A549 treated with CpdA at 1 μM for 4 hours (cell line): ENCODE measurements at places on chromosomes 12 and 14. TPM values are rescaled to one million over a fixed set of nuclear protein-coding genes. Genes with fewer than 3 reads are reported as not detected.

AICDA gene
- 0.08 to 0.20 TPM (median 0.15 TPM) in 5 replicates for total RNA-seq

AMIGO2 gene
- 122 to 170 TPM (median 160 TPM) in 5 replicates for total RNA-seq

OAS2 gene
- total RNA-seq: 0.22 to 0.38 TPM (median 0.30 TPM) in 5 replicates

MON2 gene
- 11.6 to 17.9 TPM (median 15.3 TPM) in 5 replicates for total RNA-seq

LALBA gene
- total RNA-seq: not detected in 5 replicates

OR4E1 gene
- total RNA-seq: not detected in 5 replicates

KCNH5 gene
- total RNA-seq: 0.01 to 0.05 TPM in 2 of 5 replicates, not detected in the others

RIMBP2 gene
- 0.01 TPM in 1 of 5 replicates, not detected in the others for total RNA-seq

POTEG gene
- total RNA-seq: not detected in 5 replicates

GLTP gene
- 19.3 to 21.2 TPM (median 19.9 TPM) in 5 replicates for total RNA-seq

WDHD1 gene
- 9.9 to 14.1 TPM (median 13.0 TPM) in 5 replicates for total RNA-seq

BHLHE41 gene
- 0.57 to 2.4 TPM (median 0.97 TPM) in 5 replicates for total RNA-seq

OVCH1 gene
- total RNA-seq: not detected in 5 replicates

GPR84 gene
- 0.03 to 0.09 TPM (median 0.09 TPM) in 3 of 5 replicates, not detected in the others for total RNA-seq

FAR2 gene
- 0.05 to 0.42 TPM (median 0.15 TPM) in 3 of 5 replicates, not detected in the others for total RNA-seq

PRH1 gene
- total RNA-seq: 1.6 to 3.8 TPM (median 3.1 TPM) in 5 replicates

FAM161B gene
- total RNA-seq: 1.5 to 2.2 TPM (median 1.8 TPM) in 5 replicates

PIK3C2G gene
- total RNA-seq: not detected in 5 replicates

CD69 gene
- total RNA-seq: not detected in 5 replicates

RPL36AL gene
- 412 to 498 TPM (median 444 TPM) in 5 replicates for total RNA-seq

USP44 gene
- 0.08 to 0.26 TPM (median 0.17 TPM) in 5 replicates for total RNA-seq

TSPAN8 gene
- 0.15 to 0.28 TPM in 2 of 5 replicates, not detected in the others for total RNA-seq

RPL10L gene
- not detected in 5 replicates for total RNA-seq

MARK3 gene
- 58.6 to 68.1 TPM (median 61.7 TPM) in 5 replicates for total RNA-seq

P2RX2 gene
- total RNA-seq: not detected in 5 replicates

OTOGL gene
- 0.01 TPM in 1 of 5 replicates, not detected in the others for total RNA-seq

ZCCHC8 gene
- 25.7 to 27.5 TPM (median 26.4 TPM) in 5 replicates for total RNA-seq

LRP1 gene
- total RNA-seq: 18.5 to 27.8 TPM (median 20.2 TPM) in 5 replicates

ACVRL1 gene
- 0.03 to 0.09 TPM (median 0.08 TPM) in 4 of 5 replicates, not detected in the other for total RNA-seq

LRTM2 gene
- not detected in 5 replicates for total RNA-seq

RPS6KA5 gene
- 2.2 to 4.5 TPM (median 3.3 TPM) in 5 replicates for total RNA-seq

HIF1A gene
- 119 to 255 TPM (median 176 TPM) in 5 replicates for total RNA-seq

STAC3 gene
- 0.20 to 0.64 TPM (median 0.53 TPM) in 5 replicates for total RNA-seq

KERA gene
- not detected in 5 replicates for total RNA-seq

C12orf56 gene
- total RNA-seq: 0.03 to 0.30 TPM (median 0.15 TPM) in 4 of 5 replicates, not detected in the other

SELPLG gene
- 0.44 to 1.1 TPM (median 1.0 TPM) in 5 replicates for total RNA-seq

DHRS4 gene
- 43.9 to 47.2 TPM (median 46.1 TPM) in 5 replicates for total RNA-seq

FOXG1 gene
- total RNA-seq: 0.09 to 0.17 TPM (median 0.10 TPM) in 5 replicates

IL31 gene
- not detected in 5 replicates for total RNA-seq
